ENCODE measurements at places on chromosomes 4 and X. TPM values are rescaled to one million over a fixed set of nuclear protein-coding genes. Genes with fewer than 3 reads are reported as not detected.

Gene GPC3
- 0.42 TPM for total RNA-seq

Gene SRD5A3
- 21.6 TPM for total RNA-seq

GRCh38 chr4:22764183-22764582, 71.4 kb downstream of the GBA3 start:
- DNase-seq, result no peak

Gene ARX
- total RNA-seq, result not detected

DNA sequence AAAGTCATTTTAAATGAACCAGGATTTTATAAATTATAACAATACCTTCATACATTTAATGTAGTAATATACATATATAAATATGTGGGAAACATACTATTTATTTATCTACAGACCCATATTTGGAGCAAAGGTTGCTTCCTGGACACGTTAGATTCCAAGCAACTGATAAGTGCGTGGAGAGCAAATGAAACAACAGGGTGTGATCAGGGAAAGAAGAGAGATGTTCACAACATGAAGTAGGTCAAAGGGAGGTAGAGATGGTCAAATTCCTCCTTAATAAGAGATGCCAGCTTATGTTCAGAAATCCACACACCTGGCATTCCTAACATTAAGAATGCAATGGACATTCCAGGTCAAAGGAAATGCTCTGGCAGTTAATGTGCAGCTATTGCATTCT, 53.1 kb upstream of the HPGD start:
- DNase-seq, result no peak

DNA sequence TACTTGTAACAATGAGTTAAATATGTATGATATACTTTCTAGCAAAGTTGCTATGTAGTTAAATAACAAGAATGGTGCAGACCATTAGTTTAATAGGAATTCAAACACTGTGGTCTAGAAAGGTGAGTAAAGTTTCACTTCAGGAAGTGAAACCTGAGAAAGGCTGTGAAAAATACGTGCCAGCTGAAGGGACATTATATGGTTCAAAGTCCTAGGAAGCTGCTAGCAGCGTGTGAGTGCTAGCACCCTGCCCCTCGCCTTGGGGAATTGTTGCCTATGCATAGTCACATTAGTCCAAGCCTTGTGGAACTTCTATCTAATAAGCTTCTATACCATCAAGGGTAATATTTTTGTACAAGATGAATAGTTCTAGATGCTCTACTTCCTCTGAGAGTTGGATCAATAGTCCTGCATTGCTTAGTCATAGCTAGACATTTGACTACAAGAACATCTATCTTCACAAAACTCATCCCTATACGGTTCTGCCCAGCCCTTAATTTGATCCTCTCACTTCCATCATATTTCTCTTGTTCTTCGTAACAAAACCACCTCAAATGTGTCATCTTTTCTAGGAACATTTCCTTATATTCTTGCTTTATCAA, 45.8 kb upstream of the ARSJ start:
- DNase-seq, result no peak

GRCh38 chr4:5527211-5527610, 181.1 kb downstream of the EVC2 start:
- DNase-seq, result no peak

DNA sequence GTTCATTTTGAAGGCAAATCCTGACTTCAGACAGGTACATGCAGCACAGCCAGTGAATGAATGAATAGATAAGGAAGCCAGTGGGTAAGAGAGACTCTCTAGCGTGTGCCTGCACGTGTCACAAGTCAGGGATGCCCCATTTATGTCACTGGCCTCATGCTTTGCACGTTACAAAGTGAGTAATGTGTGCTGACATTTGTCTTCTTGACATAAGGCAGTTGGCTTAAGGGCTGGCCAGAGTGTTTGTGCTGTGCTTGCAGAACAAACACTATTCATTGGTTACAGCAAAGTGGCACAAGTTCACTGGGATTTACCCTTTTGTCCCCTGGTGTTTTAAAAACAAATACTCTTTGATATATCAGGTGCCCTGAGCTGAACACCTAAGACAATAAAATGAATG, 55.9 kb downstream of the CRMP1 start:
- no peak for DNase-seq

Gene AKAP4
- total RNA-seq, result 0.11 TPM

GRCh38 chrX:40945361-40945713, 139.9 kb upstream of the USP9X start:
- DNase-seq, result no peak

GRCh38 chr4:94452476-94453371, 982 bp downstream of the PDLIM5 start:
- peak; percentile 42 for DNase-seq

GRCh38 chr4:173420801-173421200, 21.9 kb upstream of the SCRG1 start:
- no peak for DNase-seq

- no peak for DNase-seq
These were observed 337.8 kb downstream of the ARHGAP24 start for GRCh38 chr4:85812776-85813175.
